ENCODE measurements at places on chromosomes 6 and 20. TPM values are rescaled to one million over a fixed set of nuclear protein-coding genes. Genes with fewer than 3 reads are reported as not detected.

GRCh38 chr6:63742060-63742459 lies 106.5 kb downstream of the PHF3 start:
- H3K27ac ChIP-seq: no peak overlapping the region
- H3K27me3 ChIP-seq: no peaks in the 10 kb centered on the region
- DNase-seq: no peak
- H3K4me1 ChIP-seq: no peaks in the 10 kb centered on the region
- no peak overlapping the region for H3K4me3 ChIP-seq

GRCh38 chr20:62336329-62336728 lies 30.8 kb downstream of the LAMA5 start:
- H3K4me3 ChIP-seq: no peak overlapping the region
- H3K4me1 ChIP-seq: no peaks in the 10 kb centered on the region
- H3K27me3 ChIP-seq: no peaks in the 10 kb centered on the region
- H3K36me3 ChIP-seq: no peaks in the 10 kb centered on the region
- H3K27ac ChIP-seq: no peak overlapping the region

DNA sequence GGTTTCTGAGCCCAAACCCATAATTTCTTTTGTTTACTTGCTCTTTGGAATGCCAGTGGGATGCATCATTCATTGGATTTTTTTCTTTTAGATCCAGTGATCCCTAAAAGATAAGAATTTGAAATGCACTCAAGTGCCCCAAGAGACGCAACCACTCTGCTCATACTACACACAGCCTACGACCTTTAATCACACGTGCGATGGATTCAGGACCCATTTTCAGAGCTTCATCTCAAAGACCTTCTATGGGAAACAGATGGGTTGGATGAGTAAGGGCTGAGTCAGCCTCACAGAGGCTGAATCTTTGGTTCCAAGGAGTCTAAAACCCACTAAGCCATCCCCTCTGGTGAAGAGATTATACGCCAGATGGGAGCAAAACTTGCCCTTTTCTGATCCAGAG lies 265.5 kb upstream of the EXOC2 start:
- no peak overlapping the region for H3K4me3 ChIP-seq
- no peak overlapping the region for H3K27ac ChIP-seq
- DNase-seq: no peak
- H3K36me3 ChIP-seq: no peaks in the 10 kb centered on the region
- H3K27me3 ChIP-seq: no peaks in the 10 kb centered on the region

DNA sequence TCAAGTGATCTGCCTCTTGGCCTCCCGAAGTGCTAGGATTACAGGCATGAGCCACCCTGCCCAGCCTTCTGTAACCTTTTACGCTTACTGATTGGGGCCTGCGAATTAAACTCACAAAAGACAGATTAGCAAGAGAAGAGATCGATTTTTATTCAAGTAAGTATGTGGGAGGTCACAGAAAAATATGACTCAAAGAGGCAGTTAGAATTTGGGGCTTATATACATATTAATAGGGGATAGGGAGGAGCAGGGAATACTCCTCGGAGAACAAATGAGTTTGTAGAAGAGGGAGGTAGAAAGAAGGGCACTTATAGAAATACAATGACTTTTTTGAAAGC lies 78.9 kb downstream of the CD24 start:
- H3K4me1 ChIP-seq: no peaks in the 10 kb centered on the region
- H3K4me3 ChIP-seq: no peak overlapping the region
- H3K27me3 ChIP-seq: no peaks in the 10 kb centered on the region
- no peak for DNase-seq
- no peak overlapping the region for H3K27ac ChIP-seq

DNA sequence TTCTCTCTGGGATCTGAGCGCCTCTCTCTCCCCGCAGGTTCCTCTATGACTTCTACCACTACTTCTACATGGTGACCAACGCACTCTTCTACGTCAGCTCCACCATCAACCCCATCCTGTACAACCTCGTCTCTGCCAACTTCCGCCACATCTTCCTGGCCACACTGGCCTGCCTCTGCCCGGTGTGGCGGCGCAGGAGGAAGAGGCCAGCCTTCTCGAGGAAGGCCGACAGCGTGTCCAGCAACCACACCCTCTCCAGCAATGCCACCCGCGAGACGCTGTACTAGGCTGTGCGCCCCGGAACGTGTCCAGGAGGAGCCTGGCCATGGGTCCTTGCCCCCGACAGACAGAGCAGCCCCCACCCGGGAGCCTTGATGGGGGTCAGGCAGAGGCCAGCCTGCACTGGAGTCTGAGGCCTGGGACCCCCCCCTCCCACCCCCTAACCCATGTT lies 36.3 kb upstream of the MRGBP start:
- no peak overlapping the region for H3K27ac ChIP-seq
- H3K36me3 ChIP-seq: no peaks in the 10 kb centered on the region
- H3K4me3 ChIP-seq: no peak overlapping the region
- no peaks in the 10 kb centered on the region for H3K27me3 ChIP-seq
- DNase-seq: no peak
- H3K4me1 ChIP-seq: no peaks in the 10 kb centered on the region

DNA sequence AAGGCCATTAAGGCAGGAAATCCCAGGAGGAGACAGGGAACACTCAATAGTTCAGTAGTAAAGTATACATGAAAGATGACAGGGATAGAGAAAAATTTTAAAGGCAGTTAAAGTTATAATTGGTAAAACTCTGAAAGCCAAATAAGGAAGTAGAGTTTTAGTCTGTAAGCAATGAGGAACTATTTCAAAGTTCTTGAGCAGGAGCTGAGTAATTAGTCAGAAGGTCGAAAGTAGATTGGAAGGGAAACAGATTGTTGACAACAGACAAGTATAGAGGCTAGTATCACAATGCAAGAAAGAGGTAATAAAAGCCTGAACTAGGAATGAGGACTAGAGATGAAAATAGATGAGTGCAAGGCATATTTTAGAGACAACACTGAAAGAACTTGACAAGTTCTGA lies 150.3 kb downstream of the CDK19 start:
- H3K27ac ChIP-seq: no peak overlapping the region
- no peak overlapping the region for H3K4me3 ChIP-seq
- no peaks in the 10 kb centered on the region for H3K36me3 ChIP-seq
- no peaks in the 10 kb centered on the region for H3K4me1 ChIP-seq

DNA sequence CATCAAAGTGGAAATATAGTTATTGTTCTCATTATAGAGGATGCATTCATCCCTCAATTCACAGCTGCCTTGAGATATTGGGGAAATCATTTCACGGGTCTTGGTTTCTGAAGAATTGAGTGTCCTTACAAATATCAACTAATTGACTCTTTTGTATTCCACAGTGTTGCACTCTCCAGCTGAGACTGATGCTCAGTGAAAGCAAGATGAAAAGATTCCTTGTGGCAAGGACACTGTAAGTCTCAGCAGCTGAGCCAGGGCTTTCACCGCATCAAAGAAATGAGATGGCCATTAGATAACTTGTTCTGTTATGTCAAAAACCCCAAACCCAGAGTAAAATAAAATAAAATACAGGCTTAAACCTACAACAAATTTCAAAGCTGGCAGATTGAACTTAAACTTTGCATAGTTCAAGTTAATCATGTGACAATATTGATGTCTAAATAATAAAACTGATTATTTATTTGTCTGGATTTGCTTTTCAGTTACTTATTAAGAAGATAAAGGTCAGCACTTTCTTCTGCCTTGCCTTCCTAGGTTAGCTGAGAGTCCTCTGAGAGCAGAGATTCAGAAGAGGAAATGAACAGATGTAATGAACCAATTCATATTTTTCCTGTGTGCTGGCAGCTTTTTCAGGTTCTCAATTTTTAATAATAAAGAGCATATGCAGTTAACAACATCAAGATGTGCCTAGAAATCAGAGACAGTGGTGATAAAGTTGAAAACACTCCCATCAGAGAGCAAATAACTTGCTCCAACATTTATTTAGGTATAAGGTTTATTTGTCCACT lies 82.4 kb upstream of the SMLR1 start:
- no peak overlapping the region for H3K27ac ChIP-seq
- DNase-seq: no peak

- no peak overlapping the region for H3K27ac ChIP-seq
- H3K27me3 ChIP-seq: no peaks in the 10 kb centered on the region
- DNase-seq: no peak
- H3K4me3 ChIP-seq: no peak overlapping the region
- H3K4me1 ChIP-seq: no peaks in the 10 kb centered on the region
These were observed 115.2 kb downstream of the PSMB1 start for GRCh38 chr6:170437719-170438401.

- no peaks in the 10 kb centered on the region for H3K27me3 ChIP-seq
- peak; percentile 59 for DNase-seq
- H3K4me3 ChIP-seq: no peak overlapping the region
- H3K36me3 ChIP-seq: no peaks in the 10 kb centered on the region
These were observed 46.7 kb downstream of the MARCKS start for GRCh38 chr6:113903666-113904330.

DNA sequence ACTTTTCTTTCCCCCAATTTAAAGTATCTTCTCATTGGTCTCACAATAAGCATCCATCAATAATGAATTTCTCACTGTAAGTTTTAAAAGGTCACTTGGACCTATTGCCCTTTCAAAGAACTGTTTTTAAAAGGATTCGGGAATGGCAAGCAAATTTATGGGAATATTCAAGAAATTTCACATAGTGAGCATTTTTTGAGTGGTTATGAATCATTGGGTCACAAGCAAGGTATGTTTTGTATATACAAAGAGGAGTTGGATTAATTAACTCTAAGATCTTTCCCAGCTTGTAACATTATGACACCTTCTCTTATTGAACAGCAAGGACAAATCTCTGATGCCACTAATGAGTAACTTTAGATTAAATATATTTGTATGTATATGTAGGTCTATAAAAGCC lies 165.0 kb downstream of the MOXD1 start:
- H3K4me1 ChIP-seq: no peaks in the 10 kb centered on the region
- no peak for DNase-seq
- H3K27ac ChIP-seq: no peak overlapping the region
- H3K4me3 ChIP-seq: no peak overlapping the region
- H3K27me3 ChIP-seq: no peaks in the 10 kb centered on the region
- no peaks in the 10 kb centered on the region for H3K36me3 ChIP-seq

GRCh38 chr20:51910321-51911050 lies 108.2 kb upstream of the SALL4 start:
- DNase-seq: no peak
- no peaks in the 10 kb centered on the region for H3K36me3 ChIP-seq
- no peak overlapping the region for H3K27ac ChIP-seq
- H3K27me3 ChIP-seq: no peaks in the 10 kb centered on the region
- H3K4me3 ChIP-seq: no peak overlapping the region

- DNase-seq: no peak
- H3K36me3 ChIP-seq: no peaks in the 10 kb centered on the region
- H3K27me3 ChIP-seq: no peaks in the 10 kb centered on the region
- H3K4me3 ChIP-seq: no peak overlapping the region
These were observed 201.8 kb downstream of the GRIK2 start for GRCh38 chr6:101595276-101595675.

DNA sequence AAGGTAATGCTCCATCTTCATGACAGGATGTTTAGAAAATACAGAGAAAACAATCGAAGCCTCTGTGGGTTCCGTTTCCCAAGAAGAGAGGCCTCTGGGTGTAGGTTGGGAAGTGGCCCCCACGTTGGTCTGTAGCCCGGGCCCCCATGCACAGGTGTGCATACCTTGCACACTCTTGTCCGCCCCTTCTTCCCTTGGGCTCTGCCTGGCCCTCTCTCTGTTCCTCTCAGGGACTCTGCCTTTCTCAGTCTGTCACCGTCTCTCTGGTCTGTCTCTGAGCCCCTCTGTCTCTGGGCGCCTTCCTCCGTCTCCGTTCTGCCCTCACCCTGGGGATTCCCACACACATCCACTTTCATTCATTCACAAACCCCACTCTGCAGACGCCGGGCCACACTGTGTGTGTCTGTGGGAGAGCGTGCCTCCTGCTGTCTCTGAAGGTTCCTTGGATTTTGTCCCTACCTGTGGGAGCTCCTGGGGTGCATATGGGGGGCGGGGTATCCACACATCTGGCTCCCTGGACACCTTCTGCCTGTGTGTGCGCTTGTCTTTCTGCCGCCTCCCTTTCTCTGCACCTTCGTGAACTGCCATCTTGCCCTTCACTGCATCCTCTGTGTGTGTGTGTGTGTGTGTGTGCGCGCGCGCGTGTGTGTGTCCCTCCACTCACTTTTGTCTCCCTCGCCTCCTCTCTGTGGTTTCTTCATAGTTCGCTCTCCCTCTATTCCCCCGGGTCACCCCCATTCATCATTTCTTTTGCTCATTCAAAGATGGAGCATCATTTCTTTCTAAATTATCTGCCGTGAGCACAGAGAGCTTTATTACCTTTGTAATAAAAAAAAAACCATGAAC lies 75.3 kb downstream of the SRC start:
- H3K27me3 ChIP-seq: no peaks in the 10 kb centered on the region
- no peak overlapping the region for H3K4me3 ChIP-seq
- no peaks in the 10 kb centered on the region for H3K36me3 ChIP-seq
- no peak for DNase-seq

DNA sequence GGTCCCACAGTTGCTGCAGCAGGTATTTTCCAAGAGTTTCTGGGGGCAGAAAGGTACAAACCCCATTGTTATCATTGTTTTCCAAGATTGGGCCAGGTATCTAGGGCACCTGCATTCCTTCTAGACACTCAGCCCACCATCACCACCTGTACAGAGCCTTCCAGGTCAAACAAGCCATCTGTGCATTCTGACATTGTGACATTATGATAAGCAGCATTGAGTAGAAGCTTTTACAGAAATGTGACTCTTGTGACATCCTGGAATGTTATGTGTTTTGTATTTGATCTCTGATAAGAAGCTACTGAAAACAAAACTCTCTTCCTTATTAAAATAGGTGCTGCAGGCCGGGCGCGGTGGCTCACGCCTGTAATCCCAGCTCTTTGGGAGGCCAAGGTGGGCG lies 128.1 kb upstream of the CCN2 start:
- no peak overlapping the region for H3K27ac ChIP-seq
- no peak for DNase-seq
- H3K4me1 ChIP-seq: no peaks in the 10 kb centered on the region
- H3K27me3 ChIP-seq: no peaks in the 10 kb centered on the region

The MYMX gene
- total RNA-seq: not detected

The GRM1 gene
- total RNA-seq: not detected

The FKBP5 gene
- total RNA-seq: 35.1 TPM

The FAM217A gene
- total RNA-seq: not detected

The PRR18 gene
- total RNA-seq: not detected

The PRICKLE4 gene
- 17.9 TPM for total RNA-seq

The TAAR2 gene
- total RNA-seq: not detected

The MRPS10 gene
- total RNA-seq: 7.6 TPM
